ENCODE measurements at places on chromosomes 3 and 15.
A peak's percentile ranks its signal among the peaks of the same experiment; 100 is the strongest.

DNA sequence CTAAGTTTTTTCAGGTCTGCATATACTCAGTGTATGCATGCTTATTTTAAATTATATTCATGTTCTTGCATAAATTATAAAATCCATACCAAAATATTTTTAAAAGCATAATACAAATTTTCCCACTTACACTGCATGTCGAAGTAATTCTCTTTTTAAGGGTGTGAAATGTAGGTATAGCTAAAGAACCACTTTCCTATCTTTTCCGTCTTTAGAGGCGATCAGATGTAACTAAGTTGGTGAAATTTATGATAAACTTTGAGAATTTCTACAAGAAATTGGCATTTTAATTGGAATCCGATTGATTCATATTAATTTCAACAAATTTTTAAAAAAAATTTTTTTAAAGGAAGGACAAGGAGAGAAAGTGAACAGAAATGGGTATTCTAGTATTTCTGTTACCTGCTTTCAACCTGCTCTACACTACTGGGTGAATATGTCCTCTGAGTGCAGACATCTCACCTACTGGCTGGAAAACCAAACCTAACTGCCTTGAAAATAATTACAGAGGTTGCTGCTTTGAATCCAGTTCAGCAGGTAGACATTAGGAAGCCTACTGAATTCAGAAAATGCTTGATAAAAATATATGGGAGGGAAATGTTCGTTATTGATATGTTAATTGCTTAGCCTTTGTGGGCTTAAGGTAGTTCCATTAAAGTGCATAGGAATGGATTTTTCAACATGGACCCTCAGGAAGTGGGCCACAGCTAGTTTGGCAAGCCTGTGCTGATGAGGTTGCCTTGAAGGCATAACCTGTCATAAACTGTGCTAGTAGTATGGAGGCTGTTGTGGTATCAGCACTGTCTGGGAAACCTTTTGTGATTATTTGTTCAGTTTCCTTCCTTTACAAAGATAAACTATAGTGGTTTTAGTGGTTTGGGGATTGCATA, 5.1 kb downstream of the TRIM71 start:
- H3K4me1 ChIP-seq = peaks cover 11% of the 10 kb centered on the region
- H3K36me3 ChIP-seq = no peaks in the 10 kb centered on the region
- no peak overlapping the region for H3K4me3 ChIP-seq
- peaks cover 64% of the 10 kb centered on the region for H3K27me3 ChIP-seq
- H3K27ac ChIP-seq = no peak overlapping the region

- H3K27ac ChIP-seq = no peak overlapping the region
- no peak overlapping the region for H3K4me3 ChIP-seq
- DNase-seq = no peak
- H3K4me1 ChIP-seq = no peaks in the 10 kb centered on the region
- H3K27me3 ChIP-seq = peaks cover 5% of the 10 kb centered on the region
- no peaks in the 10 kb centered on the region for H3K36me3 ChIP-seq
Measured at GRCh38 chr3:135460273-135460672, 505.3 kb upstream of the PPP2R3A start.

DNA sequence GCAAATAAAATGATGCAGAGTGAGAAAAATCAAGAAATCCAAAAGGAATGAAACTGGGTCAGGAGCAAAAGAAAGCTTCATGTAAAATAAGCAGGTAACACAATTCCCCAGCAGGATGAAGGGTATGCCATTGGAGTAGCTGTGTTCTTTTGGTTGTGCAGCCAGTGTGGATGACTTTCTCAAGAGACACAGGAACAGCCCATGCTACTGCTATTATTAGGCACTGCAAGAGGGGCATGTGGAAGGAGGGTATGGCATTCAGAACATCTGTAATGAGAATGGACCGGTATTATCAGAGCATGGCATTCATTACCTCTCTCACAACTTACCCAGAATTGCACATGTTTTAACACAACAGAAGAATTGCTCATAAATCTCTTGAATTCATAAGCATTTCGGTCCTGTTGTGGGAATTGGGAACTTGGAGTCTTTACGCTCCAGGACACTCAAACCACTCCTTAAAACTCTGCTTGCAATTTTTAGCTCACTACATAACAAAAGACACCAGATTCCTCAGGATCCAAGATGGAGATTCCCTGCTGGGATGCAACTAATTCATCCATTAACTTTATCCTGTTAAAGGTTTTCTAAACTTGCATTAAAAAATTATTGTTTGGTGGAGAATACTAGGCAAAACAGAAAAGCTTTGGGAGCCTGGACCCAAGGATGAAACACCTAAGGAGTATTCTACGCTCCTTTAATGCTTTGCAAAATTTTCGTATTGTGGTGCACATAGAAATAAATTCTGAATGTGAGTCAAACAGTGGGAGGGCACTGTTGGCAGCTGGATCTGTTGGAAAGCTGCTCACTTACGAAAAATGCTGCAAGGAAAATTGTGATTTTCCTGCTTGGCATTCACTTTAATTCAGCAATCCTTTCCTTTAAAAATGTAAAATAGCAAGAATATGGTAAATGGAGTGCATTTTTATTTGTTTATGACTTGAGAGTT, 34.6 kb upstream of the CDIN1 start:
- H3K4me1 ChIP-seq = no peaks in the 10 kb centered on the region
- H3K4me3 ChIP-seq = no peak overlapping the region
- H3K27me3 ChIP-seq = no peaks in the 10 kb centered on the region
- DNase-seq = no peak
- no peaks in the 10 kb centered on the region for H3K36me3 ChIP-seq

DNA sequence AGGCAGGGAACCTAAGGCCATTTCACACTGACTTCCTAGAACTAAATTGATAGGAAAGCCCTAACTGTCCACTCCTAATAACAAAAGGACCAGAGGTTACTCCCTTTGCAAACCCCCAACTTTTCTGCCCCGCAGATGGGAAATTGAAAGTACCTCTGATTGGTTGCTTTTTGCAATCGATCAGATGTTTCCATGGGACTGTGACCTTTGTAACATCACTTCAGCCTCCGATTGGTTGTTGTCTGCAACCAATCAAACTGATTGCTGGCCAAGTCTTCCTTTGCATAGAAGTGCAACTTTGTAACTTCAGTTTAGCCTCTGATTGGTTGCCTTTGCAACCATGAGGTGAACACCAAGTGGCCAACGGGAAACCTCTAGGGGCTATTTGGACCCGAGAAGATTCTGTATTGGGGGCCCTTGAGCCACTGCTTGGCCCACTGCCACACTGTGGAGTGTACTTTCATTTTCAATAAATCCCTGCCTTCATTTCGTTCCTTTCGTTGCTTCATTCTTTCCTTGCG, 11.3 kb upstream of the KNL1 start:
- H3K27ac ChIP-seq = no peak overlapping the region
- H3K4me1 ChIP-seq = no peaks in the 10 kb centered on the region
- peak overlapping the region; percentile 31 for H3K4me3 ChIP-seq
- DNase-seq = no peak

DNA sequence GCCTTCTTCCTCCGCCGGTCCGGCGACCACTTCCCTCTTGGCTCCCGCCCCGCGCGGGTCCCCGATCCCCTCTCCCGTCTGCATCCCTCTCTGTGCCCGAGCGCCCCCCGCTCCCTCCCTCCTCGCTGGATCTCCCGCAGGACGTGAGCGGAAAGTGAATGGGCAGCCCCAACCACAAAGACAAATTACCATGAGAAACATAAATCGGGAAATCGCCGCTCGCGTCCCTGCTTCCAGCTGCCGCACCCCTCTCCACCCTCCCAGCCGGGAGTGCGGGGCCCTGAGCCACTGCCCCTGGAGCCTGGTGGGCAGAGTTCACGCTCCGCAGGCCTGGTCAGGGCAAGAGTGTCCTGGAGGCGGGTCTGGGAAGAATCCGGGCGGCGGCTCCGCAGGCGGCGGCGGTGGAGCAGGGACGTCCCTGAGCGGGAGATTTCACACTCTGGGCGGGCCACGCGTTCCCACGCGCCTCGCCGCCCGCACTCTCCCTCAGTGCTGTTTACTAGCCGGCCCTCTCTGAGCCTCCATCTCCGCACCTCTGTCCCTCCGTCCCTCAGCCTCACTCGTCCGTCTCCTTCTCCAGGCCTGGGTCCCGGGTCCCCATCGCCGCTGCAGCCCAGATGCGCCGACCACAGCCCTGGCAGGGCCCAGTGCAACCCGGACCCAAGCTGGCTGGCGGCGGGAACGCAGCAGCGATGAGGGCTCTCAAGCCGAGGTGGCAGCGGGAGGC, 835 bp downstream of the SEMA5B start:
- H3K36me3 ChIP-seq = no peaks in the 10 kb centered on the region
- peak overlapping the region; percentile 53 for H3K4me3 ChIP-seq
- peaks cover 31% of the 10 kb centered on the region for H3K4me1 ChIP-seq
- H3K27ac ChIP-seq = no peak overlapping the region
- H3K27me3 ChIP-seq = peaks cover 88% of the 10 kb centered on the region
- peak; percentile 81 for DNase-seq

Measured in suprapubic skin (tissue), 4 donors.